ENCODE measurements at places on chromosomes 11 and 22.
A peak's percentile ranks its signal among the peaks of the same experiment; 100 is the strongest.

- DNase-seq, result peak; percentile 35
Observed at GRCh38 chr22:33465554-33465953, 407.4 kb upstream of the SYN3 start.

DNA sequence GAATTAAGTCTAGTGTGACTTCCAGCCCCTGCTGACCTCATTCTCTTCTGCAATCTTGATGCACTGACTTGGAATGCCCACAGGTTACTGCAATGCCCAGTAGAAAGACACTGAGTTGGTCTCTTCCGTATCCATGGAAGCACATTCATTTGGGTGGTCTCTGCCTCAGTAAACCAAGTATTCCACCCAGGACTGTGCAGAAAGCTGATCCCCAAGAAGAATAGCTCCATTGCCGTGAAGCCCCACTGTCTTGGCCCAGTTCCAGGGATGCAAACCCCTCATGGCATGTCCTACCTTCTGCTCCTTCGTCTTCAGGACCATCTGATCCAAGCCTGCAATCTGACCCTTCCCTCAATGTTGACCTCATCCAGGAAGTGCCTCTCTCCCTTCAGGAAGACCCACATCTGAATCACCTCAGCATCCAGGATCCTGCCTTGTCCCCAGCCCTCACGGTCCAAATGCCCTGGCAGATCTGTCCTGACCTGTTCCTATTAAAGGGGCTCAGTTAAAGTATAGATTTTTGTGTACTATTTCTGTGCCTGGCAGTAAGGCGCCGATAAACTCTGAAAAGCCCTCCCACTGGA, 425.8 kb downstream of the SOX6 start:
- DNase-seq, result no peak

- DNase-seq, result peak; percentile 67
Observed at GRCh38 chr11:6353367-6353987, 33.2 kb upstream of the CAVIN3 start.

DNA sequence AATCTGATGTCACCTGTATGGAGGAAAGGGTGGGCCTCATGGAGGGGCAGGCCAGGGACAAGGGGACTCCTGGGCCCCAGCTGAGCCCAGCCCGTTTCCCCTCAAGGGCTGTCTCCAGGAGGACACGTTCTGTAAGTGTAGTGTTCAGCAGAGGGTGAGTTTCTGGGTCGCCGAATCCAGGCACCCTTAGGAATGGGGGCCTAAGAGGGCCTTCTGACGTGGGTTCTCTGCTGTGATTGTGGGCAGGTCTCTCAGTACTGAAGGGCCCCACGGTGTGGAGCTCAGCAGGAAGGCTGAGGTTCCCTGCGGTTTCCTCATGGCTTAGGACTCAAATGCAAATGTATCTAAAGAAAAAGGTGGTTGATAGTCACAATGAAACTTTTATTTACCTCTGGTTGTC, 6.5 kb downstream of the PTDSS2 start:
- DNase-seq, result no peak

- DNase-seq, result no peak
Observed at GRCh38 chr11:110090466-110091026, 2.6 kb upstream of the ZC3H12C start.

- DNase-seq, result no peak
Observed at GRCh38 chr22:29215012-29215860, 9.5 kb downstream of the EMID1 start.

GRCh38 chr22:37383341-37383740, 43.9 kb downstream of the ELFN2 start:
- no peak for DNase-seq

DNA sequence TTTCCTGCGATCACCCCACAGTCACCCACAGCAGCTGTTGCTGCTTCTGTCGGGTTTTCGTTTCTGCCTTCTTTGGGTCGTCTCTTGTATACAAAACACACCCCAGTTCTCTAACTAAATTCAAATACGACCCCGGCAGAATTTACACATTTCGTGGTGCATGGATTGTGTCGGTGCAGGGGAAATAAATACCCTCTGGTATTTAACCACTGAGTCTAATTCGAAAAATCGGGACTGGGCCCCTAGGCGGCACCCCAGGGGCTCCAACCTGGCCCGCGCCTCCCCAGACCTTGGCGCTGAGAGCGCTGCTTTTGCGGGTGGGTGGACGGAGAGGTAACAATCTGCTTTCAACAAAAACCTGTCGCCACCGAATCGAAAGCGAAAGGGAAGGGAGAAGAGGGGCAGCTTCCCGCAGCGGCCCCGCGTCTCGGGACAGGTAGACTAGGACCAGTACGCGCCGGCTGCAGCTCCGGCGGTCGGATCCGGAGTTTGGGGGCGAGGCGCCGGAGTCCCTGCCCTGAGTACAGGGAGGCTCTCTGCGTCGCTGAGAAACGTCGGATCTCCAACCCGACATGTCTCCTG, 4.4 kb downstream of the ALX4 start:
- no peak for DNase-seq

DNA sequence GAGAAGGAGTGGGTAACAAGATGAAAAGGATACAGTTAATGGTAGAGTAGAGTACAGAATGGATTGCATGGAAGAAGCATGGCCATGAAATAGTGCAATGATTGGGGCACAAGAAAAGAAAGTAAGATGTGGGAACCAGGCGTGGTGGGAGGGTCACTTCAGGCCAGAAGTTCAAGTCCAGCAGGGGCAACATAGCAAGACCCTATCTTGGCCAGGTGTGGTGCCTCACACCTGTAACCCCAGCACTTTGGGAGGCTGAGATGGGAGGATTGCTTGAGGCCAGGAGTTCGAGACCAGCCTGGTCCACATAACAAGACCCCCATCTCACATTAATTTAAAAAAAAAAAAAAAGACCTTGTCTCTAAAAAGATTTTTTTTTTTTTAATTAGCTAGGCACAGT, 1.4 kb upstream of the C11orf52 start:
- no peak for DNase-seq

DNA sequence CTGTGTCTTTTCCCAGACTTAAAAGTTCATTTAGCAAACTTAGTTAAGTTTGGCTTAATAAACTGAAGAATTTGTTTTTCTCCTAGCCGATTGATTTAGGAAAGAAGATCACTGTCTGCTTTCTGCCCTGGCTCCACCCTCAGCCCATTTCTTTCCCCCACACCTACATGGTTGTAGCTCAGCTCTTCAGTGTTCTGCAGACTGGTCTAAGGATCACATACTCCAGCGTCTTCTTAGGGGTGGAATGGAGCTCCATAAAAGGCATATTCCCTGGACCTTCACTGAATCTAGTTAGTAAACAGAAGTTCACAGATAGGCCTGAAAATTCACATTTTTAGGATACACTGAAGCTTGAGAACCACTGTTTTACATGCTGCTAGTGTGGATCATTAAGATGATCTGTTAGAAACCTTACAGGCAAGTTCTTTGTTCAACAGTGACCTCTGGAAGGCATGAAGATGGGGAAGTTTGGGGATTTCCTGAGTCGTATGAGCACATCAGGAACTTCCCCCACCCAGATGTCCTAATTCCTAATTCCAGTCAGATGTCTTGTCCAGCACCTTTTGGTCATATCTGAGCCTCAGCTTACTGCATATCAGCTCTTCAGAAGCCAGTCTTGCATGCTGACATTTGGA, 16.8 kb downstream of the PIWIL4 start:
- peak; percentile 13 for DNase-seq

- DNase-seq, result no peak
Observed at GRCh38 chr11:66239998-66240780, 28.2 kb upstream of the RAB1B start.

- DNase-seq, result no peak
Observed at GRCh38 chr11:121931748-121932352, 184.2 kb downstream of the BLID start.

DNA sequence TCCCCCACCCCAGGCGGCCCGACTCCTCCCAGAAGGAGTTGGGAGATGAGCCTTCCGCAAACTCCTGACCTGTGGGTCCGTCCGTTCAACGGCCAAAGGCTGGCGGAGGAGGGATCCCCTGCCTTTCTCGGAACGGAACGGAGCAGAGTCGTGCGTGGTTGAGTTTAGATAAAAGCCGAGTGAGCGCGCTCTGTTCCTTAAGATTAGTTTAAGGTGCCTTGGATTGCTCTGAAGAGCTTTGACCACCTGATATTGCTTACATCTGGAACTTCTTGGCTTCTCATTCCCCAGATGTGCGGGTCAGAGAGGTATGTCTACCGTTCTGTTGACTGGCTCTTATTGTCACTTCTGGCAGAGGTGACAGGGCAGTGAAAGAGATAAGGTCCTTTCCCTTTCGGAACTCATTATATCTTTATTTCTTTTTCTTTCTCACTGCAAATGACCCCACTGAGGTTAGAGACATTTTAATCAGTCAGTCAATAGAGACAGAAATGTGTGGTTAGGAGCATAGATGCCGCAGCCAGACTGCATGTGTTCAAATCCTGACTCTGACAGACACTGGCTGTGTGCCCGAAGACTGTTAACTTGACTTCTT, at the start of gene TRIM6:
TSS of gene TRIM6 (plus strand) at position 31 of the 595 bp plus-strand sequence. CDS start at position 292, 261 bp downstream.
- peak; percentile 65 for DNase-seq

DNA sequence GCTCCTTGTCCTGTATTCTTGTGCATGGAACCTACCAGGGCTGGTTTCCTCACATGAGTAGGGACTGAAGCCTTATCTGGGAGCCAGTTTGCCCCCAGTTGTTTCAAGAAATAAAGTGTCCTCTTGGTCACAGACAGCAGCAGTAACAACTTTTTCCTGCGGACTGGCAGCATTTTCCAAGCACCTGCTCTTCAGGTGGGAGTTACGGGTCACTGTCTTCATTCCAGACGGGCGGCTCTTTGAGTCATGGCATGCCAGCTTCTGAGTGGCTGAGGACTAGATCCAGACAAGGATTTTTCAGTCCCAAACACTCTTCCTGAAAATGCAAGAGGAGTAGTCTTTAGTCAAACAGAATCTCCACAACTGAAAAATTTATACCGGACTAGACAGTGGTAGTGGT, 2.7 kb upstream of the CD44 start:
- no peak for DNase-seq

DNA sequence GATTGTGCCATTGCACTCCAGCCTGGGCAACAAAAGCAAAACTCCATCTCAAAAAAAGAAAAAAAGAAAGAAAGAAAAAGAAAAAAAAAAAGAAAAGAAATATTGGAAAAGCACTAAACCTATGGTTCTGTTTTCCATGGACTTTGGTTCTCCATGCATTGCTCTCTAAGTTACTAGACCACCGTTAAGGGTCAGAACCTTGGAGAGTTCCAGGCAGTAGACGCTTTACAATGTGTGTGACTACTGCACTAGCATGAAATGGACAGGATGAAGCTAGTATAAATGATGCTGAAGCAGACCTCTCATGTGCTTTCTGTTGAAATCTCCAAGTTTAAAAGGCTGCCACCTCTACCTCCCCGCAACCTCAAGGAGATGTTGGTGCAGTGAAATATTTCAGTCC, 63.5 kb downstream of the SIK2 start:
- peak; percentile 27 for DNase-seq

DNA sequence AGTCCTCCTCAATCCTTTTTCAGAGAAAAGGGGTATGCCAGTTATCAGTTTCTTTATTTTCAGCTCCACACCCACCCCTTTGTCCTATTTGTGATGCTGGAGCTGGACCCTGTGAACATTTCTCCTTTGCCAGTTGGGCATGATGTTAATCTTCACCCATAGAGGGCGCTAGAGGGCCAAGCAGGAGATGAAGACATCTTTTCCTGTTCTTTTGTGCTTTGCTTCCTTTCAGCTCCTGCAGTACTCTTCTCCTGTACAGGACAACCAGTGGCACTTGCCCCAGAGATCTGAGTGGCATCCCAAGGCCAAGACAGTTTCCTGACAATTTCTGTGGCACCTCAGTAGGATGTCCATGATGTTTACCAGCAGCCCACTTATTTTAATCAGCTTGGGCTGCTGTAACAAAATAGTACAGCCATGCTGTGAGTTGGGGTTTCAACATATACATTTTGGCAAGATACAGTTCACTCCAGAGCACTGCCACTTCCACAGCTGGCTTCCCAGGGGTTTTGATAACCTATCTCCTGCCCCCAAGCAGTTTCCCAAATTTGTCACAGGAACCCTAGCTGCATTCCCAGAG, 4.6 kb downstream of the SAA2 start:
- peak; percentile 77 for DNase-seq

GRCh38 chr22:40659166-40659565, 20.1 kb upstream of the MCHR1 start:
- no peak for DNase-seq
